Activated CD4-positive, alpha-beta T cell treated with anti-CD3 and anti-CD28 coated beads, Interleukin-10, Interleukin-2, amounts not matched to agents 100 ng/mL and 50 ng/mL, durations not matched to agents 16 hours and 8 hours (primary cell): ENCODE measurements at places on chromosomes 11 and 22.

GRCh38 chr11:76313271-76313670 lies 67.7 kb downstream of the THAP12 start:
- DNase-seq, result no peak

- DNase-seq, result no peak
These were observed at the start of gene TP53AIP1 for GRCh38 chr11:128942817-128943427. TP53AIP1 (minus strand) TSS chr11:128942871; CDS start chr11:128937818, 5,053 bp downstream.

DNA sequence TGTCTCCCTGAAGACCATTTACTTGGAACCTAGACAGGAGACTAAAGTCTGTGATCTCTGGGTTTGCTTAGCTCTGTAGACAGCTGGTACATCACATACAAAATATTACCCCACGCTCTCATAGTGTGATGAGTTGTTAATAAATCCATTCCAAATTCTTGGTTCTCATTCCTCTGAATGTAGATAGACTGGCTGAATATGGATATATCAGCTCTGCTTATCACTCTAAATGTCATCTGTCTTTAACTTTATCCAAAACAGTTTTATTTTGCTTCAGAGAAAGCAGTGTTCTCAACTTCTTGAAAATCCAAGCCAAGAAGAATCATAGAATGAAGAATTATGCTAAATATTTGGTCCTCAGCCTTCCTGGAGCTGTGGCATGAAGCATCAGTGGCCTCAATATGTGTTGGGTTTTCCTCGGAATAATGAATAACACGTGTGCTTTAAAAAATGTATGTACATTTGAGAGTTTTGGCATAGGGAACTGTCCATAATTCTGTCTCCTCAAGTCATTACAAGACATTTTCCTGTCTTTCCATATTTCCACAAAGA lies 10.5 kb upstream of the LDLRAD3 start:
- DNase-seq, result no peak

DNA sequence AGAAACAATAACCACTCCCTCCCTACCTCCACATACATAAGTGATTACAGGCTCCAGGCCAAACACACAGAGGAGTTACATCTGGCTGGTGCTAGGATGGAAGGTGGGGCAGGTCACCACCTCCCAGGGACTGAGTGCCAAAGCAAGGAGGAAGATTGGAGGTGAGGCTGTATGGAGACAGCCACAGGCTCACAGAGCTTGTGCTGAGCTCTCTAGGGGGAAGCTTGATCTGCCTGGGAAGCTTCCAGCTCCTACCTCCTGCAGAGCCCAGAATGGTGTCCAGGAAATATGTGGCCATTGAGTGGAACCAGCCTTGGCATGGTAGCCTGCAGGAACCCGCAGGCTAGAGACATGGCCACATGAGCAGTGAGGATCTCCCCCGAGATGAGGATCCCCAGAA lies 3.6 kb upstream of the MED15 start:
- no peak for DNase-seq

DNA sequence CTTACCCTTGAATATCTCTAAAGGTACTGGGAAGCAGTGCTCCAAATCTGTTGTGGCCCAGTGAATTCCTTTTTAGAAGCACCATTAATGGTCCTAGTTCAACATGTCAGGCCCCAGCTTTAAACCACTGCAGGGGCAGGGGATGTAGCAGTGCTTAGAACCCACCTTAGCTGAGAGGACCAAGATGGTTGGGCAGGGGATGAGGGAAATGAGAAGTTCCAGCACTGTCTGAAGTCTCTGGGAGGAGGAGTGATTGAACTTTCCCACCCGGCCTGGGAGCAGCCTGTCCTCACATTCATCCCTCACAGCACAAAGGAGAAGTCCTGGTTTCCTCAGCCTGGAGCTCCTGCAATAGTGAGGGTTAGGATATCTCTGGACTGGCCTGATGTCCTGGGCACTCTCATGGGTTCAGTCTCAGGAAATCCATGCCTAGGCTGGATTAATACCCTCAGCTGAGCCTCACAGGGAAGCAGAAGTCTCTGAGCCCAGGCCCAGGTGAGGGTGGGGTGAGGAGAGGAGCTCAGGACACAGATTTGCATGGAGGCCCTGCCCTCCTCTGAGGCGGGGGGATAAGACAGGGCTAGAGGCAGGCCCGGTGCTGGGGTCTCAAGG lies 28.6 kb upstream of the PRAME start:
- no peak for DNase-seq

- DNase-seq, result no peak
These were observed 110.6 kb upstream of the BID start for GRCh38 chr22:17884893-17885292.

- DNase-seq, result no peak
These were observed 670.4 kb downstream of the JRKL start for GRCh38 chr11:97060184-97060583.

- no peak for DNase-seq
These were observed 95.8 kb downstream of the BDNF start for GRCh38 chr11:27604416-27604815.
